ENCODE measurements at places on chromosomes 7 and 10.

GRCh38 chr7:120654241-120654640 is 203.7 kb downstream of the TSPAN12 start:
- no peak for DNase-seq

DNA sequence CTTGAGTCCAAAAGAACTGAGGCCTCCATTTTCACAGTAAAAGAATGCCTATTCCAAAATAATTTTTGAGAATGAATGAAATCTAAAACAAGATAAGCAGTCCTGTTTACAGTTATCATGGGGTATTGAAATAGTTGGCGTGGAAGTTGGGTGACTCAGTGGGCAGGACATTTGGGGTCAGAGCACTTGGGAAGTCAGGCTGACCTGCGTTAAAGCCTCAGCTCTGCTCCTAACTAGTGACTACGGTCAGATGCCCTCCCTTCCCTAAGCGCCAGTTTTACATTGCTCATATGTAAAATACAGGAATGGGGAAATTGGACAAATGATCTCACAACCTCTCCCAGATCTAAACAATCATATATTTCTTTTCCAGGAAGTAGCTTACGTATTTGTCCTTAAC is 2.3 kb upstream of the PAPSS2 start:
- DNase-seq: peak; percentile 87

DNA sequence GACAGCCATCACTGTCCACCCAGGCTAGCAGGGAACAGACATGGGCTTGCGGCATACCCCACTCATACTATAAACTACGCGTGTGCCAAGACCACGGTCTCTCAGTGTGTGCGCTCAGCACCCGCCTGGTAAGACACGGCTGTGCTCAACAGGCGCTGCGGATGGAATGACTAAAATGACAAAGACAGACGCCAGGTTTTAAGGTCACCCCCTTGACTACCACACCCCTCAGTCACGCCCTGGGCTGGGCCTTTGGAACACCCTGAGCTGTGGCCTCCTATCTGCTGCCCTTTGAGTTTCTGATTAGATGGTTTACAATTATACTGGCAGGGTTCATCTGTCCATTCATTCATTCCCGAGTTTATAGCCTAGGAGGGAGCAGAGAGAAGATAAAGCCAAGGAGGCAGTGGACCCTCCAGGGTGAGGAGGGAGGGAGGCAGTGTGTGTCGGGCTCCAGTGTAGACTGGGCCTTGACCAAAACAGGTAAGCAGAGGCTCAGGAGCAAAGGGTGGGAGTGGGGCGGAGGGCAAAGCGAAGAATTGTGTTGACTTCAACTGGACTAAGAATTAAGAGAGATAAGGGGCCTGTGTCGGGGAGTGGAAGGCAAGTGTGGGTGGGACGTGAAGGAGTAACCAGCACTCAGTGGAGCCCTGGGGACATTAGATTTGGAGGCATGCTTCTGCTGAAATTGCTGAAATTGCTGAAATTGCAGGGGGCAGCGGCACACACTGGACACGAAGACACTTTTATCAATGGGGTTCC is 35.0 kb downstream of the TNS3 start:
- DNase-seq: no peak

DNA sequence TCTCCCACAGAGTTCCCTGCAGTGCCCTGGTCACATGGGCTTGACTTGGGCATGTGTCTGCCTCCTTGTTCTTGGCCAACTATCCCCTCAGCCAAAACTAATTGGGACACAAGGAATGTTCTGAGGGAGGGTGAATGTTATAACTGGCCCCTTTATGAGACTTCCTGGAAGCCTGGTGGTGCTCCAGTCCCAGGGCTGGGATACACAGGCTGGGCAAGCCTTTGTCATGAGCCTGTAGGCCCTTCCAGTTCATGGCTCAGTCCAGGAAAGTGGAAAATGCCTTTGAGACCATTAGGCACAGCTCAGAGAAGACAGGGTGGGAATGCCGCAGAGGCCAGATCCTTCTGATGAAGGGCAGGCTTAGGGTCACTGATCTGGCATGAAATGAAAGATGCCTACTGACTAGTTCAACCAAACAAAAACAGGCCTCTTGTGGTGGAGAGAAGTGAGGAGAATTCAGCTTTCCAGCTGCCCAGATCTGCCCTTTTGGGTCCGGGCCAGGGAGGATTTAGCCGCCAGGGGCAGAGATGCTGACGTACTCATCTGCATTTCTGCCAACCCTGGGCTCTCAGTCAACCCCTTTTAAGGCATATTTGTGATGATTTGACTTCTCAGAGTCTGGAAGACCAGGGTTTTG is 961.5 kb downstream of the KCNMA1 start:
- DNase-seq: no peak

DNA sequence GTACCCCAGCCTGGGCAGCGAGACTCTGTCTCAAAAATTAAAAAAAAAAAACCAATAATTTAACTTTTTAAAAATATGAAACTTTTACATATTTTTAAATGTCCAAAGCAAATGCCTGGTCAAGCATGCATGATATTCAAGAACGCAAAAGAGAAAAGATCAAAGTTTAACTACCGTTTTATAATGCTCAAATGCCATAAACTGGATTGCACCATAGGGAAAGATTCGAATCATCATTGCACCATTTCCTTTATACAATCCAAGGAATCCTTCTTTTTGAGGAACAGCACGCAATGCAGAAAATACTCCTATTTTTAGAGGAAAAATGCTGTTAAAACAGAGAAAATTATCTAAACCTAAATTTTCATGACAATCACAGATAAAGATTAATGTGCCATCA is 20.9 kb downstream of the SLC25A16 start:
- no peak for DNase-seq

DNA sequence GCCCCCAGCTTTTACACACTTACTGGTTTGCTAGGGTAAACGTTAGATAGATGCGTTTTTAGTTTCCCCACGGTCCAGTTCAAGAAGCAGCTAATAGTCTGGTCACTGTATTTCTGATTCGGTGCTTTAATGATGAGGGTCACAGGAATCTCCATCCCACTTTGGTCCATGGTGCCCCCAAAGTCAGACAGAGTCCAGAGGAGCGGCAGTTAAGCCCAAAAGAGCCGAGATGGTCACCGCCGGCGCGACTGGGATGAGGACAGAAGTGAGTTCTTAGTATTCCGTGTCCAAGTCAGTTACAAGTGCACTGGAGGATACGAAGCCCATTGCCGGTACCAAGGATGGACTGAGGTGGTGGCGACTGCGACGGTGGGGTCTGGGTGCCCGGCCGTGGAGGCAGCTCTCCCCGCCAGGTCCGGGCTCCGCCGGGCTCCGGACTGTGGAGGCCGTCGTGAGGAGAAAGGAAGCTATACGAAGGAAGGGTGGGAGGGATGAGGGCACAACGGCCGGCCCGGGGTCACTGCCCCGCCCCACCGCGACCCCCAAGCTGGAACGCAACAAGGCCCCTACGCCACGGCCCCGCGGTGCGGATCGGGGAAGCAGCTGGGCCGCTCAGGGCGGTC is 663 bp downstream of the HERPUD2 start:
- DNase-seq: peak; percentile 20

DNA sequence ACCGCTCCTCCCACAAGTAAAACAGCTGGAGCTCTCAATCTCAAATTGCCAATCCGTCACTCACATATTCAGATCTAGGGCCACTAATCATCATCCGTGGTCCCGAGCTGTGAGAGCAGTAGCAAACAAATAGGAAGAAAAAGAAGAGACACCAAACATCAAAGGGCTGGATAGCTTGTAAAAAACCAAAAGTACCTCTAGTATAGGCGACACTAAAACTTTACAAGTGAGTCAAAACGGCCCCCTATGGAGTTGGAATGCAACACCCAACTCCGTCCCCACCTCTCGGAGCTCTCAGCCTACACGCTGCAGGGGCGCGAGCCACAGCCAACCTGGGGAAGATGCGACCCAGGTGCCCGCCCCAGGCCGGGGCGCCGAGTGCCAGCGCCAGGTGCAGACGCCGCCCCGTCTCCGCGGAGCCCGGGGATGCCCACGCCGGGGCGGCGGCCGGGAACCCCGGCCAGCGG is 581 bp downstream of the FAM3C start:
- peak; percentile 56 for DNase-seq

GRCh38 chr7:80263333-80263732 is 128.7 kb downstream of the GNAI1 start:
- no peak for DNase-seq

GRCh38 chr7:106009503-106010226 is 46.6 kb downstream of the CDHR3 start:
- DNase-seq: peak; percentile 96

- DNase-seq: peak; percentile 59
Observed at GRCh38 chr7:29606287-29606721, 42.7 kb downstream of the PRR15 start.

DNA sequence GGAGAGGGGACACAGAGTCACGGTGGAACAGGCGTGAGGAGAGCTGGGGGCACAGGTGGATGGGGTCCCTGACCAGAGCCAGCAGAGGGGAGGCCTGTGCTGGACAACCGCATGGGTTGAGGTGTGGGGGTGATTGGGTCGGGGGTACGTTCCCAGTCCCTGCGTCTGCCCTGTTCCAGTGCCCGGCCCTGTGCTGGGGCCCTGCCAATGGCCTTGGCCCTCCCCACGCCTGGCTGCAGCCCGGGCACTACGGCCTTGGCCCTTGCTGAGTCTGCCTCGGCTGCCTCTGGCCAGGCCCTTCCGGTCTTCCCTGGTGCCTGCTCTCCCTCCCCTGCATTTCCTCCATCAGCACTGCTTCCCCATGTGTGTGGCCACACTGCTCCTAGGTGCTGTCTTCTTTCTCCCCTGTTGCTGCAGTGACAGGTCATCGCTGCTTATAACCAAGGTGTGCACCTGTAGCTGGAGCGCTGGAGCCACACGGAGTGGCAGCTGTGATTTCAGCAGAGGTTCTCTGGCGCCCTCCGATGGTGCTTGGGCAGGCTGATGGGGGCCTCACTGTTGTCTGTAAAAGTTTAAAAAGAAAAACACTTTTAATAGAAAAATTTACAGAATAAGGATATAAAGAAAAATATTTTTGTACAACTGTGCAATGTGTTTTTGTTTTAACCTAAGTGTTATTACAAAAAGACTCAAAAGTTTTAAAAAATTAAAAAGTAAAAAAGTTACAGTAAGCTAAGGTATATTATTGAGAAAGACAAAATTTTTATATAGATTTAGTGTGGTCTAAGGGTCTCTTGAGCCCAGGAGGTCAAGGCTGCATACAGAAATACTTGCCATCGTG is 45.2 kb upstream of the BHLHA15 start:
- peak; percentile 58 for DNase-seq

- peak; percentile 85 for DNase-seq
Observed at GRCh38 chr7:3087243-3087755, 43.6 kb upstream of the CARD11 start.

DNA sequence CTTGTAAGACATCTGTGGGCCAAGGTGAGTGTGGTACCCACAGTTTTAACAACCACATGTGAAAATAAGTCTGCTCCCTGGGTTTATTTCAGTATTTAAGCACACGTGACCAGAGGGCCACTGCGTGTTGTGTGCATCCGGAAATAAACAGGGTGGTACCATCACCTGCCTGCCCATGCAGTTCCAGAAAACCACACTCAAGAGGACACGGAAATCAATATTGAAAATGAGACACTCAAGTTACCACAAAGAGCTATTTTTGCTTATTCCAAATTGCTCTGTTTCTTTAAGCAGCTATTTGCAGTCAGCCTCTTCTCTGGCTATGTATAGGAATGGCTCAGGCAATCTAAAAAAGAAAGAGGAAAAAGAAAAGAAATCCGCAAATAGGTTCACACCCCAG is 71.8 kb upstream of the LOXL4 start:
- no peak for DNase-seq

DNA sequence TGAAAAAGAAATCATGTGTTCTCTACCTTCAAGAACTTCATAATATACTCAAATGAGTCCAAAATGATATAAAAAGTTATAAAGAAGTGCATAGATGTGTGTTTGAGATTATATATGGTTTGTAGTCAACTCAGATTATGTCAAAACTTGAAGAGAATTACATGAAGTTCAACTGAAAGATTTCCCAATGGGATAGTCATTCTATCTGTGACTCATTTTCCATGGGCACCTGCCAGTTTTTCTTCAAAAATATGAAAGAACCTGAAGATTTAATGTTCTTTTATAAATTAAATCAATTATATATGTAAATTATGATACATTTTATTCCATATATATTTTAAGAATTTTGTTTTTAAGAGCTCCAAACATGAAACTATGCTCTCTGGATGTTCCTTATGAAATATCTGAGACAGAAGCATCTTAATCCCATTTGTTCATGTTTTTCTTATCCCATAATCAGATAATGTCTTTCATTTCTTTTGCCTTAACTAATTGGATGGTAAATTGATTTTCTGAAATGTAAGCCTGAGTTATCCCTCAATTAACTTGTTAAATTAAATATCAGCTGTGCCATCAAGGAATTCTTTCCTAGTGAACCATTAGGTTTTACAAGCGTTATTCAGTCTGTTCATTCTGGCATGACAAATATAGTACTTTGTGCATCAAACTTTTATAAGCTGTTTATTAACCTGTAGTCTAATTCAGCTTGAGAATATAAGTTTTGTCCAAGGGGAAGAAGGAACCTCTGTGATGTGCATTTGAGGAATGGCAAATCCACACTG is 387.1 kb downstream of the IPMK start:
- peak; percentile 3 for DNase-seq

DNA sequence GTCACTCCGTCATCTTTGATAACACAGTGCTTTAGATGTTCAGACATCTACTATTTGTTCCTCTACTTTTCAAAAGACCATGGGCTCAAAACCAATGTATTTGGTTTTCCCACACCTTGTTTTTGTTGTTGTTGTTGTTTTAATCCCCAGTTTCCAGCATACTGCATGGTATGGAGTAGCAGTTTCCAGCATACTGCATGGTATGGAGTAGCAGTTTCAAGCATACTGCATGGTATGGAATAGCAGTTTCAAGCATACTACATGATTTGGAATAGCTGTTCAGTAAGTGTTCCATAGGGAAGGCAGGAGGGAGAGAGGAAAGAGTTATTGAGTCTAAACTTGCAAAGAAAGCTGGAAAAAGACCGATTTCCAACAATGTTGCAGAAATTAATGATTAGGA is 314.3 kb upstream of the PRKCQ start:
- no peak for DNase-seq
